CD8-positive, alpha-beta memory T cell (primary cell): ENCODE measurements at places on chromosomes 7 and 10. TPM values are rescaled to one million over a fixed set of nuclear protein-coding genes. Genes with fewer than 3 reads are reported as not detected.

SYT15 gene
- 0.69 TPM for total RNA-seq

ZPBP gene
- 0.22 TPM for total RNA-seq

NKX2-3 gene
- total RNA-seq, result not detected

ZCCHC24 gene
- total RNA-seq, result 0.83 TPM

GDF2 gene
- not detected for total RNA-seq

SKIDA1 gene
- 0.35 TPM for total RNA-seq

GRCh38 chr7:139725858-139726484 lies 51.8 kb downstream of the HIPK2 start:
- DNase-seq, result no peak

DNA sequence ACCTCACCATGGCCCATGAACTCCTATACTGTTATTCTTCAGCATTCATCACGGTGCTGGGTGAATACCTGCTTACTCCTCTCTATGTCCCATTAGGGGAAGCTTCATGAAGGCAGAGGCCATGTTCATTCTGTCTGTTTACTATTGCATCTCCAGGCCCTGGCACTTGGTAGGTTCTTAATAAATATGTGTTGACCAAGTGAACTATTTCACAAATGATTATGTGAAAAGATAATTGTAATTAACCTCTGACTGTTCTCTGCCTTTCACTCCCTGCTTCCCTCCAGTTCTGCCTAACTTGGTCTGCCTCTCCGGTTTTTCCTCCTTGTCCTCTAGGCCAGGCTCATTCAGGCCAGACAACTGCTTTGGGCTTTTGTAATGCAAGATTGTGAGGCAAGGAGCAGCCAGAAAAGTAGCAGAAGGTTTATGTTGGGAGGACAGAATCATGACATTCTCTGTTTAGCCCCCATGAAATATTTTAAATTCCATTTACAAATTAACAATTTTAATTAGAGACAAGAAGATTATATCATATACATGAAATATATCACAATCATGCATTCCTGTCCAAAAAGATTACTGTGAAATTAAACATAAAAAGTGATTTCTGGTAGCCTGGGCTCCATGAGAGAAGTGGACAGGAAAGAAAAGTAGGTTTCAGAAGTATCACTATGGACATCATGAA lies 42.1 kb upstream of the PLXNA4 start:
- DNase-seq, result no peak

- no peak for DNase-seq
Measured at GRCh38 chr10:45532480-45532879, 140.1 kb downstream of the ZFAND4 start.

GRCh38 chr10:102188298-102188940 lies 36.2 kb downstream of the NOLC1 start:
- no peak for DNase-seq

GRCh38 chr10:104117839-104118323 lies 4.1 kb upstream of the SFR1 start:
- DNase-seq, result no peak

DNA sequence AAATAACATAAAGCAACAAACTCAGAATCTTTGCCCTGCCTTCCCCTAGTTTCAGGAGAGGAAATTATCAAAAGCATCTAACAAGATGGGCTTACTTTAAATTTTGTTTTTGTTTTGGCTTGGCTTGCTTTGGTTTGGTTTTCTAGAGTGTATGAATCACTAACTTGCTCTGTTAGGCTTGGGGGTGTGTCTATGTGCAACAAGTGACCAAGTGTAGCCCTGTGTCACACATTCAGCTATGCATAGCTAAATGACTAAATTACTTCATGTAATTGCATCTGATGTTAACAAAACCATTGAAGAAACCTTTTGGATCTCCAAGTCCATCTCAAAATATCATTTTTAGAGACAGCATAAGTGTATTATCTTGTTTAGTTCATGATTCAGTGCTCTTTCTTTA lies 251.0 kb downstream of the TFEC start:
- no peak for DNase-seq

- no peak for DNase-seq
Measured at GRCh38 chr10:1364151-1364910, 308.1 kb downstream of the WDR37 start.

DNA sequence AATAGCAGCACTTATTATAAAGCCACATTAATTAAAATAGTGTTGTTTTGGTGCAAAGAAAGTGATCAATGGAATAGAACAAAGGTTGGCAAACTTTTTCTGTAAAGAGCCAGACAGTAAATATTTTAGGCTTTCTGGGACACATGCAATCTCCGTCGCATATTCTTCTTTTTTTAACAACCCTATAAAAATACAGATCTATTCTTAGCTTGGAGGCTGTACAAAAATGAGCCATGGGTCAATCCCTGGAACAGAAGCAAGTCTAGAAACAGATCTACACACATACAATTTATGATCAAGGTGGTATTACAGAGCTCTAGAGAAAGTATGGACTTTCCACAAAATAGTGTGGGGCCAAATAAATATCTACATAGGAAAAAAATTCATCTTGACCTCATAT lies 71.8 kb downstream of the ARHGAP21 start:
- no peak for DNase-seq

DNA sequence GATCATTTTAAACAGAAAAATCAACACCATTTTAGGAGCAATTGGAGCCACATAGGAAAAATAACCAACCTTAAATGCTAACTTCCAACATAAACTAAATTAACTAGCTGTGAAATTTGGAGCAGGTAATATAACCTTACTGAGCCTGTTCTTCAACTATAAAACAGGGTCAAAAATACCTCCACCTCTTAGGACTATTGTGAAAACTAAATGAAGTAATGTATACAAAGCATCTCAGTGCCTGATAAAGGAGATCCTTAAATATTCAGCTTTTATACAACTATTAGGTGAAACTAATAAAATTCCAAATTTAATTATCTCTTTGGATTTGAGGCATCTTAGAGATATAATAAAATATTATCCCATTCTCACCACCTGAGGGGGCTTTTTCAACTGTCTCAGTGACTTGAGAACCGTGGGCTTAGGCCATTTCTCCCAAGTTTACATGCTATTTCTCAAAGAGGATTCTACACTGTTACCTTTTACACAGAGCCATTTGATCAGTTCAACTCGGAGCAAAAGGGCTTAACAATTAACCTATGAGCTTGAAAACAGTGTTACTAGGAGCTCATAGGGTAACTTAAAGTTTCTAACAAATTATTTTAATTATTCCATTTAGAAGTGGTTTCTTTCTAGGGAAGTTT lies 165.0 kb upstream of the ASAH2 start:
- DNase-seq, result no peak

DNA sequence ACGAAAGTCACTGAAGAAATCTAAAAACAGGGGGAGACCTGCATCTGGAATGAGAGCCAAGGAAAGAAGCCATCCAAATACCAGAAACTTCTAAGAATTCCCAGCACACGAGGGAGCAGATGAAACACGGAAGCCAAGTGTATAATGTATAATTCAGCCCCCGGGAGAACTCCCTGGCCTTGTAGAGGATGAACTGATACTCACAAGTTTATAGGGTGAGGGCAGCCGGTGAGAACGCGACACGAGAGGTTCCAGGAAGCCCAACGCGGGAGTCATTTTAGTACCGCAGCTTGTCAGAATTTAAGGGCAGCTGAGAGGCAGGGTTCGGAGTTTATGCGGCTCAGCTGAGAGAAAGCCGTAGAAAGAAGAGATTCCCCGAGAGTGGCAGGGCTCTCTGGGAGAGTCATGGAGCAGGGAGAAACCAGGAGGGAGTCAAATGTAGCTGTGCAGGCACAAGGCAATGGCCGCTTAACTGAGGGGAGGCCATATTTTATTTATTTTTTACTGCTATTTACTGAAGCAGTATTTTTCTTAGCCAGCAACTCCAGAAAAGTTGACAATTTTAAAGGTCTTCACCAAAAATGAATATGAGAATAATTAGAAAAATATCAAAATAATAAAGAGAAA lies 164.0 kb downstream of the NPSR1 start:
- no peak for DNase-seq

DNA sequence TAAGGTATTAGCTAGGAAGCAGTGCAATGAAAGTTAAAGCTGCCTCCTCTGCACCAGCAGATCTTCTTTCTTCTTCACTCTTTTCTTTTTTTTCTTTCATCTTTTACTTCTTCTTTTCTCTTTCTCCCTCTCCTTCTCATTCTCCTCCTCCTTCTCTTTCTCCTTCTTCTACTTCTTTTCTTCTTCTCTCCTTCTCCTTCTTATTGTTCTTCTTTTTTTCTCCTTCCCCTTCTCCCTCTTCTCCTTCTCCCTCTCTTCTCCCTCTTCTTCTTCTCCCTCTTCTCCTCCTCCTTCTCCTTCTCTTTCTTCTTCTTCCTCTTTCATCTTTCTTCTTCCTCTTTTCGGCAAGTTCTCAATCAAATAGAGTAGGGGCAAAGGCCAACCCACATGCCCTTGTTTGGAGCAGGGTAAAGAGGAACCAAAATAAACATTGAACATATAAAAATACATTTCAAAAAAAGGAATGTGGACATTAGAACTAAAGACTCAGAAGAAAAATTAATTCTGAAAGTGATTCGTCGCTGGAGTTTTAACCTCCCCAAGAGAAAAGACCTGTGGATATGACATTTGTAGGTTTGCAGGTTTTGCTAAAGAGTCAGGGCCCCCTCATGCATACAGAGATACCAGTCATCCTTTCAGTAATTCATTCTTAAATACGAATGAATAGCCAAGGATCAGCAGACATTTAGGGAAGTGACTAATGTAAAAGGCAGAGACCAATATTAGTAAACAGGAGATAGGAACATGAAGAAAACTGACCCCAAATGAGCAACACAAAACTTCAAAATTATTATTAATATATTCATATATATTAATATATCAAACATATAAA lies 93.0 kb upstream of the RSU1 start:
- DNase-seq, result no peak

DNA sequence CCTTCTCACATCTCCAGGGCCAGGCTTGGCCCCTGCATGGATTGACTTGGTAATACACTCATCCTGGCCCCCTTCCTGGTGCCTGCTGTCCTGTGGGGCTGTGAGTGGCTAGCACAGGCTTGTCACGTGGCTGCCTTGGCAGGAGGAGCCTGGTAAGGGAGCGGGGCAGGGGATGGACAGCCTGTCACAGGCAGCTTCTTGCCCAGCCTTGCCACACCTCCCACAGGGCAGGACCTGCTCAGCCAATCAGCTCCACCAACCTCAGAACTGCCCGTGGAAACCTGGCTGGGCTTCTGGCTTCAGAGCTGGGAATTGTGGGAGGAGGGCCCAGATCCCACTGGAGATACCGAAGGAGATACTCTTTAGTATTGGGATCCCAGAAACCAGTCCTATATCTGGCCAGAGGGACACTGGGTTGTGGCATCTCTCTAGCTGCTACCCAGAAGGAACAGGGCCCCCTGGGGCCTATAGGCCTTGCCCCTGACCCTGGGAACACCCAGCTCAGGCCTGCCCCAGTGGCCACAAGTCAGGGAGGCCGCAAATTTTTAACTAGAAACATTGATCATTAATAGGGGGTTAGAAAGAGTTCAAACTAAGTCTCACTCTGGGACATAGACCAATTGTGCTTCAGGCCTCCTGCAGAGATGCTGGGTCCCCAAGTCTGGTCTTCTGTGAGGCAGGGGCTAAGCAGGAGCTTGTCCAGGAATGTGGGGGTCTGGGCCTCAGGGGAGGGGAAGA lies at the start of gene HOGA1:
HOGA1 (plus strand) TSS at position 330 of the 738 bp plus-strand sequence; CDS start at position 645, 315 bp downstream.
- no peak for DNase-seq

DNA sequence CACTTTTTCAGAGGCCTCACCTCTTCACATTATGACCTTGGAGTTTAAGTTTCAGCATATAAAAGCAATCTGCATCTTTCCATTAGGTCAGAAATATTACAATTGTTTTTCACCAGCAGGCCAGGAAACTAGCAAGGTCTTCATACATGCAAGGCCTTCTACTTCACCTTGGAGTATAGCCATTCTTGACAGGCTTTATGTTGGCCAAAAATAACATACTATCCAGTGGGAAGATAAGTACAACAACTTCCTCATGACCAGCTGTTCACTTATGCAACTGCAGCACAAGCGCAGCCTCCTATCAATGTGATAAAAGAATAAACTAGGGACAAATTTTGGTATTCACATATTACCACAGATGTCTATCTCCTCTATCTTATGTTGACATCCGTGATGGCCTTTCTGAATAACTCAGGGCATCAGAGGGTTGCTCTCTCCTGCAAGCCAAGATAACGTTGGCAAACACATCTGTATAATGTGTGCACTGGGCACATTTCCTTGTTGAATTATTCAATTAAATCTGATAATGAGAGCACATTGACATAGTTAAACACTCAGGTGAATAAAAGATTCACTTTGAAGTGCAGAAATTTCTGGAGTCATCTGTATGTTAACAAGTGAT lies 239.8 kb downstream of the FZD1 start:
- no peak for DNase-seq

- no peak for DNase-seq
Measured at GRCh38 chr7:33872870-33873269, 32.5 kb upstream of the BMPER start.

GRCh38 chr10:73379064-73379748 lies 20.5 kb upstream of the CFAP70 start:
- DNase-seq, result no peak

GRCh38 chr10:61081301-61081700 lies 137.3 kb upstream of the RHOBTB1 start:
- DNase-seq, result no peak

DNA sequence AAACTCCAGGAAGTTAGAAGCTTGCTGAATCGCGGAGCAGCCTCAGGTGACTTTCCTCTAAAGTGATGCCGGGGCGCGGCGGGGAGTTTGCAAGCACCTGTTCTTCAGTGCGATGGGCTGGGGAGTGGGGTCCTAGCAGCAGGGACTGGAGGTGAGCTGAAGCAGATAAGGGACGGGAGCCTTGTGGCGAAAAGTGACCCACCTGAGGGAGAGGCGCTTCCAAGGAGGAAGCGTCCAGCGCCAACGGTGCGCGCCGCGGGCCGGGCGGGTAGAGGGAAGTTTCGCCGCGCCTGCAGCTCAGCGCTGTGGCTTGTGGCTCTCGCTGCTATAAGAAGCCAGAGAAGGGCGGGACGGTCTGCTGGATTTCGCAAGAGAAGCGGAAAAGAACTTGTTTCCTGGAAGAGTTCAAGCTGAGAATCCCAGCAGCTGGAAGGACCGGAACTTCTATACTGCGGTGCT lies at the start of gene STEAP4:
STEAP4 (minus strand) TSS at position 305 of the 459 bp plus-strand sequence. CDS start 22,625 bp downstream, outside the sequence.
- DNase-seq, result no peak
